ENCODE measurements at places on chromosomes 7 and 10. TPM values are rescaled to one million over a fixed set of nuclear protein-coding genes. Genes with fewer than 3 reads are reported as not detected.

DNA sequence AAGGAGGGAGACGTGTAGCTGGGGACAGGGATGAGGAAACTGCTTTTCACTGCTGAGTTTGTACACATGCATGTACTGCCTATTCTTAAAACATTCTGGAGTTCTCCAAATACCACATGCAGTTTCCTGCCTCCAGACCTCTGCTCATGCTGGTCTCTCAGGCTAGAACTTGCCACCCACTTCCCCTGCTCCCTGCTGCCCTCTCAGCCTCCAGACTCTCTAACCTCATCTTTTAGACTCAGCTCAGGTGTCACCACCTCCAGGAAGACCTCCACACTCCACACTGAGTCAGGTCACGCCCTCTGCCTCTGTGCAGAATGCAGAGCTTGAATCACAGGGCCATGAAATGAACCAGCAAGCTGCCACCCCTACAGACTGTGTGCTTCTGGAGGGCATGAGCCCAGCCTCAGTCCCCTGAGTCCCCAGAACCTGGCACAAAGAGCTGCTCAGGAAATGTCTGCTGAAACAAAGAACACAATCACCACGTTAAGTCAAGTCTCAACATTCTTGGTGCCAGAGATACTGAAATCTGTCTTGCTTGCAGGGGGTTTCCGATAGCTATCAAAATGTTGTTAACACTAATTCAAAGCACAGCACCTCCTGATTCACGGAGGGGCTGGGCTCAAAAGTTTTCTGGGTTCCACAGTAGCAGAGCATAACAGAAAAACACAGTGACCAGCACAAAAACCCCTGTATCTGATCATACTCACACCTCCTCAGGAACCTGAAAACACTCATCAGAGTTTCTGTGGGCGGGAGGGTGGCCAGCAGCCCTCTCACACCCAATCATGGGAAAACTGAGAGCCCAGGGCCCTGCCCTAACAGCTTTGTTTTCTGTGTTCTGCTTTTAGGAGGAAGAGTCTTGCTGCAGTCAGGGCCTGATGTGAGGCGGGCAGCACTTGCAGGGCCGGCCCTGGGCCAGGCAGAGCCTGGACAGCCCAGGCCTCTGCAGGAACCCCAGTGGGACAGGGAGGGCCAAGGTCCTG lies 21.1 kb downstream of the FAM53B start:
- no peak for DNase-seq

- no peak for DNase-seq
These were observed 182.8 kb downstream of the SEC23IP start for GRCh38 chr10:120075349-120075748.

LYZL1 gene
- total RNA-seq, result not detected

DNA sequence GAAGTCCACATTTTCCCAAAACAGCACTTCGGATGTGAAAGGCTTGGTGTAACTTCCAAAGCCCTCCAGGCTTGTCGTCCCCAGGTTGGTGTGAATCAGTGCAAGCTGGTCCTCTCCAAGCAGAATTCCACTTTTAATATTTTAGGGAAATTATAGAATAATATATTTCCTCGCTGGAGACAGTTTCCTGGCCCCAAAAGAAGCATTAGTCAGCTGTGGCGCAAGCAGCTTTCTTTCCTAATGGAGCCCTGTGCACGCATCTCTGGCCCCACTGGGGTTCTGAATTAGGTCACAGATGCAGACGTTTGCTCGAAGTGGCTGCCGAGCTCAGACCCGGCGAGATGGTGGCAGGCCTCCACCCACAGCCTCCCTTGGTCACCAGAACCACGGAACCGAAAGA lies 33.3 kb upstream of the MNX1 start:
- DNase-seq, result no peak

AEBP1 gene
- 17.8 TPM for total RNA-seq

Measured in SJCRH30 (cell line).